Midbrain (tissue), 1 donor: ENCODE measurements at places on chromosomes 7 and 10.

DNA sequence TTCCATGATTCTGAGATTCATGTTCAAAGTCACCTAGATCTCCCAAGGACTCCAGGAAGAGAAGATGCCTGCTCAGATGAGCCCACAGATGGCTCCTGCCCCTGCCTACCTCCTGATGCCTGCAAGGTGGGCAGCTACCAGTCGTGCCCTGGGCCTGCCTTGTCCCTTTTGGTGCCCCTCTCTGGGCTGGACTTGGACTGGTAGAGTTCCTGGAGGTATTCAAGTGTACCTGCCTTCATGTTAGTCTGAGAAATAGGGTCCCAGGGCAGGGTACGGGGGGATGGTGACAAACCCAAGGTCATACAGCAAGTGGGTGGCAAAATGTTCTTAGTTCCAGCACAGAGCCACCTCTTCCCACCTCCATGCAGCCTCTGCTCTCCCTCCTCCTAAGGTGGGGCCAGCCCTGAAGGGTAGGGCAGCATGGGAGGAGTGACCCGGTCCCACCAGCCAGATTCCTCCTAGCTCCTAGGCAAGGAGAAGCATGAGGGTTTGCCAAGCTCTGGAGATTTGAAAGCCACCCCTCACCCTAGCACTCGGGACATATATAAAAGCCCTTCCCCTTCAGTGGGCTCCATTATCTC lies 80.8 kb upstream of the UNC5B start:
- DNase-seq, result no peak

- DNase-seq, result peak; percentile 7
Observed at GRCh38 chr10:117320050-117320665, 55.1 kb downstream of the PDZD8 start.

DNA sequence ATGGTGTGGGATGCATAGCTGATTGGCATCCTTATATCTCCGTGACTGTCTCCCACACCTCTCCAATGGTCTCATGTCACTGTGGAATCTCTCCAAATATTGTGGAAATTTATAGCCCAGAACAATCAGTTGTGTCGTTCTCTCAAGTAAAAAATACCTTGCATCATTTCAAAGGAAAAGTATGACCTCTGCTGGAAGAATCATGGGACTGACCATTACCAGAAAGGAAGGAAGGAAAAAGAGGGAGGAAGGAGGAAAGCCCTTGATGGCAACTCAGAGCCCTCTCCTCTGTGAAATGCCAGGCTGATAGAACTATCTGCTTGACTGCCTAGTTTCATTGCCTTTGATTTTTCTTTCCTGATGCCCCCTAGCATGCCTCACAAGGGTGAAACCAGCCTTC lies 76.3 kb downstream of the FOXI2 start:
- peak; percentile 14 for DNase-seq

DNA sequence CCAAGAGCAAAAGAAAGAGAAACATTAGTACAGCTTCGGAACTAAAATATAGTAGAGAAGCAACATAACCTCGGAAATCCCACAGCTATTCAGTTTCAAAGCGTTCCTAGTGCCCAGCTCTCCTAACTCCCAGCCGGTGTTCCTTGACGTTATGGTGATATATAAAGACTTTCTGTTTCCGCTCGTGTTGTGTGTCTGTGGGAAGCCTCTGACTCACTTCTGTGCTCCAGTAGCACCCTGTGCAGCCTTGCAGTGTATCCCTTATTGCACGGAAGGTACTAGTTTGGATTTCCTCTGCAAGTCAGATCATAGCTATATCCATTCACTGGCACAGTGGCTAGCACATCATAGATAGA lies 535 bp downstream of the ASAH2B start:
- DNase-seq, result no peak

DNA sequence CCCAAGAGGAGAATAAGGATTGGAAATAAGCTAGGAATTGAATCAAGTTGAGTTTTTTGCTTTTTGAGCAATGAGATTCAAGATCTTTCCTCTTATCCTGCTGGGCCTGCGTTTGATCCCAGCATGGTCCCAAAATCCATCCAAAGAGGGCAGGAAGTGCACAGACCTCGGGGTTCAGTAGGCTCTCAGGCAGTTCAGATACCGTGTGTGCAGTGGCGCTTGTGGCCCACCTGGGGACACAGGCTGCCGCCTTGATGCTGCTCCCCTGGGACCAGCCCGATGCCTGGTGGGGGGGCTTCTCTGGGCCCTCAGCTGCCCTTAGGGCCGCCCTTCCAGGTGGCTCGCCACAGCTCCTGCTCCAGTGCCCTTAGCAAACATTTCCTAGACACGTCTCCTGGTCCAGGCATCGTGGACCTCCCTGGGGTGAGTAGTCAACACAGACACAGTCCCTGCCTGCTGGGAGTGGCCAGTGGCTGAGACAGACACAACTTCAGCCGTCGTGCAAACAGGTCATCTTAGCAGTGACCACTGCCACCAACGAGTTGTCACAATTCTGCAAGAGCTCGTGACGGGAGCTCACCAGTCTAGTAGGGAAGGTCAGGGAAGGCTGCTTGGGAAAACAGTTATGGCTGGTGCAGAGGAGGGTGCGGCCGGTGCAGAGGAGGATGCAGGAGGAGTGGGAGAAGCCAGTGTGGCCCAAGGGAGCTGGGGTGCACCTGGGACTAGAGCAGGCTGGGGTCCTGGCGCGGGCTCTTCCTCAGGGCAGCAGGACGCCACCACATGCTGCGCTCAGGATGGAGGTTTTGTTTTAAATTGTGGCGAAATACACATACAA lies 21.7 kb upstream of the JAKMIP3 start:
- no peak for DNase-seq

DNA sequence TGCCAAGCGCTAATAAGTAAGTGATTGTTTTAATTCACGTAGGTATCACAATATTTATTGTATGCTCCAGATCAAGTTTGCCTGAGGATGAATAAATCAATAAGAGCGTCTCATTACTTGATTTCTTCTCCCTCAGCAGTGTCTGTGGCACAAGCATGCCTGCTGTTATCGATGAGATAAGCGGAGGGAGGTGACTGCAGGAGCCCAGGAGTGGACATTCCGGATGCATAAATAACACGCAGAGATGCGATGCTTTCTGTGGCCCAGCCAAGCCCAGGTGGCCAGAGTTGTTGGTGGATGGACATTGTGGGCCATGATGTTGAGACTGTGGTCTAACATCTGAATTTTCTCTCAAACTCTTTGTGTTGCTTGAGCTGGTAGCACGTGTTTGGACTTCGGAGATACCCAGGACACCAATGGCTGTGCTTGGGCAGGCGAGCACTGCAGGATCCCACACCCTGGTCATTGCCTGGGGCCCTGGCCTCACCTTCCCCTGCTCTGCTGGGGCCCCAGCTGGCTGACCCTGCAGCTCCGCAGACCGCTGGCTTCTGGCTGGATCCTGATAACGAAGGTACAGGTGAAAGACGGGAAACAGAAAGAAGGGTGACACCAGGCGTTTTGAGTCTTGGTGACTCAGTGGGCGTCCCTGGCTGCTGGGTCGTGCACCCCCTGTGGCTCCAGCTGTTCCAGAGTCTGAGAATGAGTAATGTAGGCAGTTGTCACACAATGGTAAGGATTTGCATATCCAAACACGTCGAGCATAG lies 31.2 kb upstream of the MNX1 start:
- no peak for DNase-seq

DNA sequence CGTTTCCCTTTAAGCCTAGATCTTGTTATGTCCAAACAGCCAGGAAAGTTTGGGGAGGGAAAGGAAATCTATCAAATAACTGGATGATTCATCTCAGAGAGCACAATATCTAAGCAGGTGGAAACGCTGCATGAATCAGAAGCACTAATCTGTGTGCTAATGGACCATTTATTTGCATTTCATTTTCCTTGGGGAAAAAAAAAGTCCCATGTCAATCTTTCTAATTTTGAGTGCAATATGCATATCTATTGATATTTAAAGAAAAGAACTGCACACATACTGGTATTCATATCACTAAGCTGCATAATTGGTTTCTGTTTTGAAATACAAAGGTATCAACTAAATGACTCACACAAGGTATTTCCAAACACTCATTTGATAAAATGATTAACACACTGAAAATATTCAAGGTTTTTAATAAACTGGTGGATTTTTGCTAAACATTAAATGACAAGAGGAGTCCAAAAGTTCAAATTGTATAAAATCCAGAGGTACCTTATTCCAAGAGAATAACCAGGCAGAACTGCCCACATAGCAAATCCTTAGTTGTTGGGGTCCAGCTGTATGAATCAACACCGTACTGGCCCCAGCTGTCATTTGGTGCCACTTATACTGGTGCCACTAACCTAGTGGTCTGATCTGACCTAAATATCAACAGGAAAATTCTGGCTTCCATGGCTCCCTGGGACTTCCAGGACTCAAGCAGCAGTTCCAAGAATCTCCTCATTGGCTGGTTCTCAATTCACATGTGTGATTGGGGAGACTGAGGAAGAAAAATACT lies 122.2 kb upstream of the SP4 start:
- DNase-seq, result no peak

DNA sequence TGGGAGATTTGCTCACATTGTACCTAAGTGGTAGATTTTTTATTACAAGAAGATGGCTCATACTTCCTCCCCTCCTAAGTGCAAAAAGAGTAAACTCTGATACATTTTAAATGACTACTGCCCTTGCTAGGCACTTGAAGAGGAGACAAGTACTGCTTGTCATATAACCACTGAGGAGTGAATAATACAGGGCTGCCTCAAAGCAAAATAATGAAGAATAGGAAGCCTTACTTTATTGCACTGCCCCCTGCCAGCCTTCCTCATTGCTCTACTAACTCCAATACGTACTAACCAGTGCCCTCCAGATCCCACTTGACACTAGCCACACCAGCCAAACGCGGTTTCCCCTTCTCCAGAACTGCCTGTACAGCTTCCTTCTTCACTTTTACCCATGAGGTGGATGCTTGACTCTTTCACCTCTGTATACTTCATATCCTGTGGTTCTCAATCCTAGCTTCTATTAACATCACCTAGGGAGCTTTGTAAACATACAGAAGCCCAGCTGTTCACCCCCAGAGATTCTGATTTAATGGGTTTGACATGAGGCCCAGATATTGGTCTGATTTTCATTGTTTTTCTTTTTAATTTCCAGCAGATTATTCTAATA lies 11.7 kb upstream of the MTERF1 start:
- no peak for DNase-seq

DNA sequence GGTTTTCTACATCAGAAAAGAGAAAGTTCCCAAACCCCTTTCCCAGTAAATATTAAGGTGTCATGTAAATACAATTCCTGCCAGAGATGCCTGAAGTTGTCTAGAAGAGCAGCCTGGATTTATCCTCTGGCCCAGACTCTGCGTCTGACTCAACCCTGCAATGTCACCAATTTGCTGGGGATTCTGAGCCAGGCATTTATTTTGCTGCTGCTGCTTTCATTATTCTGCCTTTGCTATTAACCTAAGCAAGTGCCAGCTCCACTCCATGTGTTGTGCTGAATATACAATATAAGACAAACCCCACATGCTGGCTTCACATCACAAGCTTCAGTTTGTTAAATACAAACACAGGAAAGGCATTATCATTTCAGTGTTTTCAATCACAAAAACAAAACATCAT lies 59.1 kb downstream of the ELAPOR2 start:
- peak; percentile 54 for DNase-seq

- no peak for DNase-seq
Observed at GRCh38 chr7:11956991-11957390, 125.0 kb upstream of the THSD7A start.

GRCh38 chr7:153430931-153431330 lies 621.3 kb upstream of the DPP6 start:
- DNase-seq, result peak; percentile 45

GRCh38 chr10:106401161-106401560 lies 763.3 kb downstream of the SORCS1 start:
- peak; percentile 21 for DNase-seq

GRCh38 chr10:52951824-52952223 lies 179.2 kb upstream of the MBL2 start:
- peak; percentile 6 for DNase-seq

- no peak for DNase-seq
Observed at GRCh38 chr10:93417921-93418320, 64.2 kb downstream of the MYOF start.

- DNase-seq, result no peak
Observed at GRCh38 chr7:25385506-25386136, 157.3 kb upstream of the NPVF start.

GRCh38 chr7:49001610-49002033 lies 77.3 kb downstream of the CDC14C start:
- DNase-seq, result no peak

- no peak for DNase-seq
Observed at GRCh38 chr7:148802101-148802493, 82.0 kb downstream of the EZH2 start.
